ENCODE measurements at places on chromosomes 3 and 15.

DNA sequence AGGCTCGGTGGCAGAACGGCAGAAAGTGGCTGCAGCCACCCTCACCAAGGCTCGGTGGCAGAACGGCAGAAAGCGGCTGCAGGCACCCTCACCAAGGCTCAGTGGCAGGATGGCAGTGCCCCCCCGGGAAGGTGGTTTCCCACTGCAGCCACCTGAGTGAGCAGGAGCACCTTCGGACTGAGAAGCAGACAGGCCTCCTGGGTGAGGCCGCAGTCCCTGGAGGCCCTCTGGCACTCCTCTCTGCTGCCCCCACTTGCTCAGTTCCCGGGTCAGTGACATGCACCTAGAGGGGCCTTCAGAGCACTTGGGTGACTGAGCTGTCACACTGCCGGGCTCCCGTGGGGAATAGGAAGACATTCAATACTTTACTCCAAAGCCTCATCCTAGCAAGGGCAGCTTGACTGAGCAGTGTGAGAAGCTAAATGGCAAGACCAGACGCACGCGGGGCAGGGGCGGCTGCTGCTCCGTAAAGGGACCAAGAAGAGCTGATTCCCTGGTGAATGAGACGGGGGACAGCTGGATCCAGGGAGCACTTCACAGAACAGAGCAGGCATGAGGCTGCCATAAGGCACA lies 62.7 kb downstream of the PCSK6 start:
- no peak for DNase-seq

GRCh38 chr3:48369693-48370332 lies 2.2 kb upstream of the FBXW12 start:
- DNase-seq, result no peak

DNA sequence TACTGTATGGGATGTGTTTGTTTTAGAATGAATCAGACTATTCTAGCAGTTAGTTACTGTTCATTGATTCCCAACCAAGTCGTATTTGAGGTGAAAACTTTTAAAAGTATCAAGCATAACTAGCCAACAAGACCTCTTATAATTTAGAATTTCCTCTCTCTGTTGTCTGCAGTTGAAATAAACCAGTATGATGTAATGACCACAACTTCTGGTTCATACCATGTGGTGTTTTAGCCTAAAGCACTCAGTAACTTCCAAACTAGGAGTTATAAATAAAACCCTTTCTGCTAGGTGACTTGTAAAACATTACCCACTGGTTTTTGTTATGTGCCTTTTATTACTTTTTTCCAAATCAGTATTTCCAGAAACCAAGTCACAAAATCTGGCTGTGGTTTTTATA lies 19.8 kb upstream of the P2RY12 start:
- no peak for DNase-seq

- peak; percentile 51 for DNase-seq
Measured at GRCh38 chr15:69861331-69862171, 236.2 kb downstream of the TLE3 start.

- no peak for DNase-seq
Measured at GRCh38 chr15:47504624-47505256, 212.6 kb upstream of the SEMA6D start.

GRCh38 chr3:32123620-32124019 lies 17.2 kb downstream of the GPD1L start:
- no peak for DNase-seq

GRCh38 chr3:59567661-59568060 lies 517.8 kb upstream of the CFAP20DC start:
- no peak for DNase-seq

DNA sequence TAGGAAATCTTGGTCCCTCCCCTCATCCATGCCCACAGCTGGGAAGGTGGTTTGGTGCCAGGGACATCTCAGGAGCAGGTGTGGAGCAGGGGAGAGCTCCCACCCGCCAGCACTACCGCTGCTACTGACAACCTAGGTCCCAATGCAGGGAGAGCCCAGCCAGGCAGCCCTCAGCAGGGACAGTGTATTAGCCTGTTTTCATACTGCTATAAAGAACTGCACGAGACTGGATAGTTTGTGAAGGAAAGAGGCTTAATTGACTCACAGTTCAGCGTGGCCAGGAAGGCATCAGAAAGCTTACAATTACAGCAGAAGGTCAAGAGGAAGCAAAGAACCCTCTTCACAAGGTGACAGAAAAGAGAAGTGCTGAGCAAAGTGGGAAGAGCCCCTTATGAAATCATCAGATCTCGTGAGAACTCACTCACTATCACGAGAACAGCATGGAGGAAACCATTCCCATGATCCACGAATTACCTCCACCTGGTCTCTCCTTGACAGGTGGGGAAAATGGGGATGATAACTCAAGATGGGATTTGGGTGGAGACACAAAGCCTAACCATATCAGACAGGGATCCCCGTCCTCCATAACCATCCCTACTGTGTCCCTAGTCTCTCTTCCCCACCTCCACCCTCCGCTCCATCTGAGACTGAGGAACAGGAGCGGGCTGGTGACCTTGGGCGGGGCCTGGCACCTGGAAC lies 218.6 kb downstream of the TBC1D2B start:
- DNase-seq, result no peak

DNA sequence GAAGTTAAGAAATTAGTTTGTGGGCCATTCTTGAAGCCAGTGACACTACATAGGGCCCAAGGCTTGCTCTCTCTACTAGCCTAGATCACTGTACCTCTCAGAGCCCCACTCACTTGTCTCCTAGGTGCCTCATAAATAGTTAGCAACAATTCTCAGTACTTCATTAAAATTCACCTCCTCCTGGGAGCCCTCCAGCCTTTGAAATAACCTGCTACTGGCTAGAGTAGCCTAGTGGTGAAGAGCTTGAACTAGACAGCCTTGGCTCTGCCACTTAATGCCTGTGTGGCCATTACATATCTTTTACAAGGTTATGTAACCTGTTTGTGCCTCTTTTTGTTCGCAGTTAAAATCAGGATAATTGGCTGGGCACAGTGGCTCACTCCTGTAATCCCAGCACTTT lies 89.3 kb downstream of the UBE2E2 start:
- no peak for DNase-seq

- DNase-seq, result no peak
Measured at GRCh38 chr3:4936982-4937614, 42.1 kb upstream of the BHLHE40 start.

DNA sequence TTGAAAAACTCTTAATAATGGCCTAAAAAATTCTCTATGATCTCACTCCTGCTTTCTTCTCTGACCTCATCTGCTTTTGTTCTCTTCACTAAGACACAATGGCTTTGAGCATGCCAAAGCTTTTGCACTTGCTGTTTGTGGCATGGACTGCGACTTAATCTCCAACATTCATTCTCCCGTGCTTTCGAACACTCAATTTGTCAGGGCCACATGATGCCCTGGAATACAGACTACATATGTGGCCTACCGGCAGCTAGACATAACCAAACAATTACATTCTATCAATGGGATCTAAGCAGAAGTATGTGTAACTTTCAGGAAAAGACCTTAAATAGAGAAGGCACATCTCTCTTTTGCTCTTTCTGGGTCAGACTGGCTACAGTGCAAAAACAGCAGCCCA lies 506.5 kb downstream of the MAGI1 start:
- no peak for DNase-seq
